ENCODE measurements at places on chromosomes 7 and 10.

- no peak for DNase-seq
These were observed 206.7 kb downstream of the KIAA1217 start for GRCh38 chr10:24415455-24416125.

- peak; percentile 43 for DNase-seq
These were observed 652 bp downstream of the KAZALD1 start for GRCh38 chr10:101062232-101063049.

DNA sequence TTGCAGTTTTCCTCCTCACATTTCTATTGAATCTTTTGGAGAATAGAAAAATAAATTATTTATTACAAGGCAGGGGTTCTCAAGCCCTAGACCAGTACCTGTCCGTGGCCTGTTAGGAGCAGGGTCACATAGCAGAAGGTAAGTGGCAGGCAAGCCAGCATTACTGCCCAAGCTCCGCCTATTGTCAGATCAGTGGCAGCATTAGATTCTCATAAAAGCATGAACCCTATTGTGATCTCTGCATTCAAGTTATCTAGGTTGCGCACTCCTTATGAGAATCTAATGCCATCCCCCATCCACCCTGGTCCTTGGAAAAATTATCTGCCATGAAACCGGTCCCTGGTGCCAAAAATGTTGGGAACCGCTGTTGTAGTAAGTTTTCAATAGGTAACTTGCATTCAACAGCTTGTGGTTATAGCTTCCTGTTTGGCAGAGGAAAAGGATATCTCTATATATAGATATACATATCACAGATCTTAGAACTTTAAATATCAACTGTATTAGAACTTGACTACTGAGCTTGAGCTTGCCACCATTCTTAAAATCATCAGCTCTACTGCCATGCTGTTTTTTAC is 165.1 kb downstream of the AHR start:
- DNase-seq = no peak

- DNase-seq = no peak
These were observed 35.3 kb downstream of the SAMD8 start for GRCh38 chr10:75146780-75147179.

DNA sequence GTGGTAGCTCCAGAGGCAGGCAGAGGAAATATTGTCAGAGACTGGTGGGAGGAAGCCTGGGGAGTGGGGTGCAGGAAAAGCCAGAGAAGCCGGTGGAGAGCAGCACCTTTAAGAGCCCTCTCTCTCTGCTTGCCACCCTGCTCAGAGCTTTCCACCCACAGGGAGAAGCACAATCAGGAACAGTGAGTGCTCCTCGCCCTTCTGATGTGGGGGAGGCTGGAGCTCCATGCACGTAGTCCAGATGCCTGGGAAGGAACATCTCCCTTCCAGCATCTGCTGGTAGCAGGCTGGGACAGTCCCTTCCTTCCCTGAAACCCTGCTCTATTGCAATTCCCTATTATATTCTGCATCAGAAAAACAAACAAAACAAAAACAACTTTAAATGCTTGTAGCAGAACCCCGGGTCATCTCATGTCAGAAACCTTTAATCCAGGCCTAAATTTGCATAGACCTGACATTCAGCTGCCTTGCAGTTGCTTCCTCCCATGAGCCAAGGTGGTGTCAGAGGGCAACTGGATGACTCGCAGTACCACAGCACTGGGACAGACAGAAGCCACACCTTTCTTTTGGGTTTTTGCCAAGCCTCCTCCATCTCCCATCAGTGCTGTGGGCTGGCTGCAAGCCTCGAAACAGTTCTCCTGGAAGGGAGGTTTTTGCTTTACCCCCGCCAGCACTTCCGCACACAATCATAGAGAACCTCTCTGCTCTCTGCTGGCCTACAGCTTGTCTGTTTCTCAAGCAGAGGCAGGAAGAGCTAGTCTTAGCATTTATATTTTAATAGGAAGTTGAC is 13.1 kb downstream of the AVPI1 start:
- DNase-seq = no peak

DNA sequence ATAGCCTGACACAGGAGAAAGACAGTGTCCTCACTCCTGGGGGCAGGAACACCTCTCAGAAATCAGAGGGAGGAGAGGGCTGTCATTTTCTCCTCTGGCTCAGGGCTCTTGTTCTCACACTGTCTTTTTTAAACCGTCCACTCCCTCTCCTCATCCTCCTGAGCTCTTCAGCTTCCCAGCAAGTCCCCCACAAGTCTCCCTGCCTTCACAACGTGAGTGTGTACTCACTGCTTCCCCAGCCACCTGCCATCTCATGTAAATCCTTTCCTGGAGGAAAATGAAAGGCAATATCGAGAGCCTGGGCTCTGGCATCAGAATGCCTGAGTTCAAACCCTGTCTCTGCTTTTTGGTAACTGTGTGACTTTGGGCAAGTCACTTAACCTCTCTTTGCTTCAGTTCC is 5.7 kb downstream of the LLCFC1 start:
- DNase-seq = no peak

- no peak for DNase-seq
These were observed 784 bp upstream of the SERPINE1 start for GRCh38 chr7:101125989-101126650.

- DNase-seq = no peak
These were observed 184.3 kb downstream of the FGFR2 start for GRCh38 chr10:121413951-121414350.

GRCh38 chr10:87723500-87723899 is 63.8 kb downstream of the PAPSS2 start:
- no peak for DNase-seq

DNA sequence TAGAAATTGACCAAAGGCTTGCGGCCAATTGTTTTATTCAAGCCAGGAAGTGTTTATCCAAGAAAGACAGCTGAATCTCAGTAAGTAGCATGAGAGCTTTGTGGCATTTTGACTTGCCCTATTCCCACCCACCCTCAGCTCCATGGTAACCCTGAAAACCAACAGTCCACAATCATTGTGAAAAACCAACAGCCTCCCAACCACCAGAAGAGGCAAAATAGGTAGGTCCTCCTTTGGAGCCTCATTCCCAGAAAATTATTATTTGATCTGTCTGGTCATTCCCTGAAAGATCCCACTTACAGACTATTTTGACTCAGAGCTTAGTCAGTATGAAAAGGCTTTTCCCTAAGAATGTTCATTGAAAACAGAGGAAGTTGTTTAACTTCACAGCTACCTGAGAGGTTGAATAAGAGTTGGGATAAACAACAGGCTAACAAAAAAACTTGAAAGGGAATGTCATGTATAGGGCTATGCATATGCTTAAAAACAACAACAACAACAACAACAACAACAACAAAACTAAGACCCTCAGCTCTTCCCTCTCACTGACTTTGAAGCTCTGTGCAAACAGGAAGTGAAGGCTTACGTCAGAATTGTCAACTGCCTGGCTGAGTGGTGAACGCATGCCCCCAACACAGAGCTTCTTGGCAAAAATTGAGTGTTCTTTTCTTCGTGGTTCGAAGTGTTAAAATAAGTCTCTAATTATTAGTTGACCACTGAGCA is 11.2 kb downstream of the KPNA7 start:
- DNase-seq = no peak

DNA sequence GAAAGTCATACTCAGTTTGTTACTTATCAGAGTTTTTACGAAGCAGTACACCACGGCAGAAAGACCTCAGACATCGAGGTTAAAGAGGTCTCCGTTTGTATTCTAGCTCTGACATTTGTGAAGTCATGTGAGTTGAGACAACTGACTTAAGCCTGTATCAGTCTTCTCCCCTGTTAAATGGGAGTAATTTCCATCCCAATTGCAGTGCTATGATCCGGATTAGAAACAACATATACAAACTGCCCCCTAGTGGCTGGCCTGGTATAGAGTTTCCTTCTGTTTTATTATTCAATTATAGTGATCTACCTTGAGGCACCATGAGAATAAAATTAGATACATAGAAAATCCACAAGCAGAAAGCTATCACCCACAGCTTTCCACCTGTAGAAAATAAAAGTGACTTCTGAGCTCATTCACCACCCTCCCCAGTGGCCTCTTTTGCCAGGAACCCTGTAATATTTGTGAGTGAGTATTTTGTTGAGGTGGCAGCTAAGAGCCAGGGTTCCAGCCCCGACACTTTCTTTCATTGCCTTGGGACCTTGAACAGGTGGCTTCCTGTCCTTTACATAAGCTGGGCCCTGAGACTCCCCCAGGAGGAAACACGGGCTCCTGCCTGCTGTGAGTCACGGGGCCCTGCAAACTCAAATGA is 607.2 kb upstream of the MGMT start:
- no peak for DNase-seq

DNA sequence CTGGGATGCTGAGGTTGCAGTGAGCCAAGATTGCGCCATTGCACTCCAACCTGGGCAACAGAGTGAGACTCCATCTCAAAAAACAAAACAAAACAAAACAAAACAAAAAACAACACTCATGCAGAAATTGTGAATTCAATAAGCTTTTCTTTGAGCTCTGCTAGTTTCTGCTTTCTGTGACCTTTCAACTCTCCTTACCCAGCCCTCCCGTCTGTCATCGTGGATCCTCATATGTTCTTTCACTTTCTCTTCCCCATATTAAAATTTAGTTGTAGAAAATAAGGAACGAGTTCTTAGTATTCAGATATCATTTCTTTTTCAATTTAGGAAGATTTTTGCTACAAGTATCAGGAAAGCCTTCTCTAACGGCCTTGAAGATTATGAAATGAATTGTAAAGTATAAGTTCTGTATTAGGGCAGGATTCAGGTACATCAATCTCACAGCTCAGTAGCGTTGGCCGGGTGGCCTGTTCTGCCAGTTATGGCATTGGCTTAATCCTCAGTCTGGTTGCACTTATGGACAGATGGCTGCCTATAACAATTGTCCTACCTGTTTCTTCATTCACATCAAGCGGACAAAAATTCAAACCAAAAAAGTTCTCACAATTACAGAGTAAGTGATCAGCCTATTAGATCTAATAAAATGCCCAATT is 1167.0 kb downstream of the SORCS3 start:
- no peak for DNase-seq

DNA sequence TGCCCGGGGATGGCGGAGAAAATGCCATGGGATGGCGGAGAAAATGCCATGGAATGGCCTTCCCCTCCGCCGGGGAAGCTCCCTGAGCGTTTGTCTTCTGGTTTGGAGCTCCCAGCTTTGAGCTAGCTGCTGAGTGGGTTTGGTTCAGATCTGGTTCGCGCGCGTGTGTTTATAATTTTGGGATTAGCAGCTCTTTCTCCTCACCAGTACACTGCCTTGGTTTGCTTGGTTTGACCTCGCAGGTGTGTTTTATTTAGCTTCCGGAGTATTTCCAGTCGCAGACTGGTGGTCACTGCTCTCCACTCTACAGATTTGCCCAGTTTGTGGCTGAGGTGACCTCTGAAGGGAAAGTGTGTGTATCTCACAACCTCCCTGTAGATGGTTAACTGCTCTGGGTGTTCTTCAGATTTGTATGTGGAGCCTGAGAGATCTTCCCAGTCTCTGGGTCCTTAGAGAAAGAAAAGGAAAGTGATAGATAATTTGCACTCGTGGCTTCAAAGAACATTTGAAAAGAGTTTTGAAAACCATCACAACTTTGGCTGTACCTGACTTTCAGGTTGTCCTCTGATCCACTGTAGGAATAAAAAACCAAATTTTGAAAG is 597 bp downstream of the ZNF277 start:
- no peak for DNase-seq

Data from activated CD8-positive, alpha-beta memory T cell treated with anti-CD3 and anti-CD28 coated beads, Interleukin-2, amount 50 U/mL, for 4 hours (primary cell).